Nucleus accumbens (tissue), 56 donors: ENCODE measurements at places on chromosomes 12 and 14.

DNA sequence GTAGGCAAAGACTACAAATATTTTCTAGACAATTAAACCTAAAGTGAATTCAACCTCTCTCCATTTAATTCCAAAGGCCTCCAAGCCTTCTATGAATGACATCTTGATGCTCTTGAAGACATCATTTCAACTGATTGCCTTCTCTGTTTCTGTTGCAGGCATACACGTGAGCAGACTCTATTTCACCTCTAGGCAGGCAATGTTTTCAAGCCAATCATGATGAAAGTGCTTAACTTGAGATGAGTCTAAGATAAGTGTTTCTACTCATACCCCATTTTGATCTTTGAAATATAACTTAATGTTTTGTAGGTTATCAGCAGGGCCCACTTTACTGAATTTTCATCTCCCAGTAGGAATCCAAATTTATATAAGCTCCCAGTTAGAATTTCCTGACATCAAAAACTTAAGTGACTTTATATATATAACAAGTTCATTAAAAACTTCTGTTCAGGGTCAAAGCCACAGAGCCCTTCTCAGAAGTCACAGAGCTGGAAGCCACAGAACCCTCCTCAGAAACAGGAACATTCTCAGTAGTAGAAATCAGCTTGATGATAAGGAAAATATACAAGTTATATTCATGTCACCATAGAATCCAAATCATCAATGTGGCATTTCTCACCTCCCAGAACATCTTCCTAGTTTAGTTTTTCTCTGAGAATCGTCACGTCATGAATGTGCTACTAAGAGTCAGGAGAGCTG is 108.5 kb downstream of the PHLDA1 start:
- DNase-seq: no peak

DNA sequence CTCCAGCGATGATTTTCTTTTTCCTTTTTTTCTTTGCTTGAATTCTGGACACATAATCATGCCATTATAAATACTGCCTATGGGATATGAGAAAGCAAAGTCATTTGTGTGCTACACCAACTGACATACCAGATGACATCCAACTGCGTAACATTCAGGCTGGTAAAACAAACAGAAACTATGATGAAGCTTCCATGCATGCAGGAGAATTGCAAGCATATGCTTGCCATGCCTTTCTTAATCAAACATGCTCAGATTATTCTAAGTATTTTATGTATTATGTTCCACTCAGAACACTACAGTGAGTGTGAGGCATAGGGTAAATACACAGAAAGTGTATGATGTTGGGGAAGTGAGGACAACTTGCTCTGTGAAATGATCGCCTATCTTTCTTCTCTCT is 97.4 kb downstream of the C12orf50 start:
- DNase-seq: no peak

DNA sequence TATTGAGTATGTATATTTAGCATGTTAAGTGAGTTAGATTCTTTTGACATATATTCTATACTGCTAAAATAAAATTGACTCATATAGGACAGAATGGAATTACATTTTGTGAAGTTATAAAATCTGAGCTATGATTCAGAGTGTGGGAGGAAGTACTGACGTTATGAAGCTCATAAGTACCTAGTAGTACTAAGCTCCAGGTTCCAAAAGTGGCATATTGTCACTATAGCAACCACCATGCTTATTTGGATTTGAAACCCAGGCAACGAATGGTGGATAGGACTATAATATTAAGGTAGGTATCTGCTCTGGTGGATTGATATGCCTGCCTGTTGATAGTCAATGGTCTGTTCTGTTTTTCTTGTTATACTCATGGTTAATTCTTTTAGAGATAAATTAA is 2.2 kb upstream of the FBXO33 start:
- DNase-seq: no peak

DNA sequence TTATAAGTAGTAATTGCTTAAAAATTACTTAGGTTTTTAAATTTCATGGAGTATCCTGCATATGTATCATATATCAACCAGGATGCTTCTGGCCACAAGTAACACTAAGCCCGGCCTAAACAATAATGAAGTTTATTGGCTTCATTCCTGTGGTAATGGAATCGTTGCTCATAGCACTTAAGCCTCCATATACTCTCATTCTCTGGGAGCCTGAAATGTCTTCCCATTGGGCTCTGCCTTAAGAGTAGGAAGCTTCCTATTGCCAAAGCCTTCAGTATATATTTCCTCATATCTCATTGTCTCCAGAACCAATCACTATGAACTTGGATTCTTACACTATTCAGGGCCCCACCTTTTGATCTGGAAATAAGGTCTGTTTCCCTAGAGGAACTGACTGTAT is 83.8 kb upstream of the DNM1L start:
- DNase-seq: no peak

GRCh38 chr14:24481622-24482324 is 26.3 kb downstream of the CMA1 start:
- DNase-seq: no peak

DNA sequence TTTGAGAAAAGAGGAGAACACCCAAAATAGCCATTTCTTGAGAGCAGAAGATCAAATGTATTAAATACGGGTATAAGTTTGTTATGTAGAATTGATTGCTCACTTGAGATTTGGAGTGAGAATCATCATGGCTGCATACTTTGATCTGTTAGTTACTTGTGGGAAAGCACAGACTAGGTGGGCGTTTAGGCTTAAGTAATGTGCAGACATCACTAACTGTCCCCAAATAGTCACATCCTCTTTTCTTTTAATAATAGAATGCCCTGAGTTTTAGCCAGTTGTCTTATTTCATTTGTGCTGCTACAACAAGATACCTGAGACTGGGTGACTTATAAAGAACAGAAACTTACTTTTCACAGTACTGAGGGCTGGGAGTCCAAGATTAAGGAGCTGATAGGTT is 14.3 kb upstream of the GTF2A1 start:
- no peak for DNase-seq

GRCh38 chr12:34051486-34051885 is 29.2 kb downstream of the ALG10 start:
- DNase-seq: no peak

- DNase-seq: no peak
Measured at GRCh38 chr14:105100910-105101309, 35.7 kb upstream of the GPR132 start.

GRCh38 chr12:44459569-44459968 is 416.5 kb downstream of the NELL2 start:
- DNase-seq: no peak

GRCh38 chr12:44127966-44128710 is 292.3 kb downstream of the TMEM117 start:
- DNase-seq: no peak

DNA sequence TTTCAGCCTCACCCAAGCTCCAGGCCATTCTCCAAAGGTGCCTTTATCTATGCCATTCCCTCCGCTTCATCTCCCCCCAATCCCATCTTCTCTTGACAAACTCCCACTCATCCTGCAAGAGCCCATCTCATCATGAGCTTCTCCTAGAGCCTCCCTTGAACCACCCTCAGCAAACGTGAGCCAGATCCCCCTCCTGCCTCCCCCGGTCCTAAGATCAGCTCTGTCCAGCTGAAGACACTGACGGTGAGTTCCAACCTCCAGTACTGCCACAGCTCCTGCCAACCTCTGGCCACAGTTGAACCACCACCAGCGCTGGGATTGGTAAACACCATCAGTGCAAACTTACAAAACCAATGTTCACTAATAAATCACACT is 124.6 kb downstream of the BCL11B start:
- DNase-seq: no peak
